ENCODE measurements at places on chromosomes 16 and 17.

DNA sequence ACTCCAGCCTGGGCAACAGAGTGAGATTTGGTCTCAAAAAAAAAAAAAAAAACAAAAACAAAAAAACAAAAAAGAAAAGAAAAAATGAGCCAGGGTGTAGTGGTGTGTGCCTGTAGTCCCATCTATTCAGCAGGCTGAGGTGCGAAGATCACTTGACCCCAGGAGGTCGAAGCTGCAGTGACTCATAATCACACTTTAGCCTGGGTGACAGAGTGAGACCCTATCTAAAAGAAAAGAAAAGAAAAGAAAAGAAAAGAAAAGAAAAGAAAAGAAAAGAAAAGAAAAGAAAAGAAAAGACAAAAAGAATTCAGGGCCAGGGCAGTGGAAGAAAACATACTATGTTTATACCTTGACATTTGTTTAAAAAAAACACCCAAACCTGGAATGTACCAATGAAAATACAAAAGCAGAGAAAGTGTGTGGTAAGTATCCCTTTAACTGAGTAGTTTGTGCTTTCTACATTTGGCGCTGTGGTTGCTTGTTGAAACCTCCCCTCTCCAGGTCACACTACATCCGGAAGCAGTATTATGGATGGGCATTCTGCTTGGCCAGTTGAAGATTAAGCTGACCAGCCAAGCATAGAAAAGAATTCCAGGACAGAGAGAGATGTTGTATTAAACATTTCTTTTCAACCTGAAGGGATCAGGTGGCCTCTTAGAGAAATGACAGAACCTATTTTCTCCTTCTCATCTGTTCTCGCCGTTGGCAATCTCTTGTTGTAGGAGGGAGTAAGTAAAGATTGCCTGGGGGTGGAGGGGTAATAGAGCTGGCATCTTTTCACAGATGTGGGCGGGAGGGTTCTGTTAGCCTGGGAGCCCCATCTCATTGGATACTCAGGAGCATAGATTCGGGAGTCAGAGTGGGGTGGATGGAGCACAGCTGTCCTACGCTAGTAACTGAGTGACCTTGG is 12.1 kb upstream of the PRKCB start:
- DNase-seq = no peak

GRCh38 chr16:25875956-25876598 is 184.3 kb downstream of the HS3ST4 start:
- DNase-seq = no peak

DNA sequence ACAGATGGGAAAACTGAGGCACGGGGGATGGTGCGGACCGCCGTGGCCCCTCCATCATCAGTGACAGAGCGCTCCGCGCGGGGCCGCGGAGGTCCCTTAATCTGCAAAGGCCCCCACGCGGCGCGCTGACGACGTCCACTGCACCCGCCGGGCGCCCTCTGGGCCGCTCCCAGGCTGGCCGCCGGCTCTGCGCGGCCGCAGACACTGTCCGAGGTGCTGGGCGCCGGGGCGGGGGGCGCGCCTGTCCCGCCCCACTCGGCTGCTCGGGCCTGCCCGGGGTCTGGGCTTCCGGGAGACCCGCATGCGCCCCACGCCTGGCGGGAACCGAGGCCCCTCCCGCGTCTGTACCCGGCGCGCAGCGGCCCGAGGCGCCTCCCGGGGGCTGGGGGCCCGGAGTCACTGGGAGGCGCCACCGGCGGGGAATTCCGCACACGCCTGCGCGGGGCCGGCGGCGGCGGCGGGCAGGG is 550 bp upstream of the RNF213 start:
- DNase-seq = peak; percentile 68

GRCh38 chr16:55289353-55289752 is 34.6 kb upstream of the IRX6 start:
- DNase-seq = no peak

GRCh38 chr17:65697661-65698060 is 136.2 kb upstream of the AXIN2 start:
- no peak for DNase-seq

GRCh38 chr17:50679008-50679544 is 28.6 kb downstream of the ANKRD40 start:
- no peak for DNase-seq

GRCh38 chr16:12201216-12201615 is 224.7 kb downstream of the SNX29 start:
- no peak for DNase-seq

GRCh38 chr17:1999557-2000251 is 25.4 kb downstream of the RTN4RL1 start:
- no peak for DNase-seq

DNA sequence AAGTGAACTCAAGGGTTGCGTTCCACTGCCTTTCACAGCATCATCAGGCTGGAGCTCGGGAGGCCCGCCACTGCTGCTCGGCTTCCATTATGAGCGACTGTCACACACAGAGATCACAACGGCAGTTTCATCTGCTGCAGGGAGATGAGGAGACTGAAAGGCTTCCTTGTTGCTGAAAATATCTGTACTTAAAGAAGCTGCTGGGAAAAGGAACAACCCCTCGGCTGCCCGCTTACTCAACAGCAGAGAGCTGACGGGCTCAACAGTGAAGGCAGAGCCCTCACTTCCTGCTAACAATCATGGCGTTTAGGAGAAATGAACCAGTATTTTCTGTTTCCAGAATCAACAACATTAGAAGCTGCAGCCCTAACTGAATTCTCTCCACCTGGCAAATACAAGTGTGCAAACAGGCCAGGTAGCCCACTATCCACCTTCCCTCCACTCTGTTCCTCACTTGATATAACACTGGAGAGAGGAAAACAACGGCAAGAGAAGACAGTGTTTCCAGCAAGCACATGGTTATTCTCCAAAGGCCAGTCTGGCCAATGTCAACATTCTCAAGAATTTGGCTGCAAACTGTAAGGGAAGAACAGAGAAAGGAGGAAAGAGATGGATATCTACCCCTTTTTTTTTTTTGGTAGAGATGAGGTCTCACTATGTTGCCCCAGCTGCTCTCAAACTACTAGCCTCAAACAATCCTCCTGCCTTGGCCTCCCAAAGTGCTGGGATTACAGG is 33.7 kb downstream of the MBTPS1 start:
- DNase-seq = no peak

DNA sequence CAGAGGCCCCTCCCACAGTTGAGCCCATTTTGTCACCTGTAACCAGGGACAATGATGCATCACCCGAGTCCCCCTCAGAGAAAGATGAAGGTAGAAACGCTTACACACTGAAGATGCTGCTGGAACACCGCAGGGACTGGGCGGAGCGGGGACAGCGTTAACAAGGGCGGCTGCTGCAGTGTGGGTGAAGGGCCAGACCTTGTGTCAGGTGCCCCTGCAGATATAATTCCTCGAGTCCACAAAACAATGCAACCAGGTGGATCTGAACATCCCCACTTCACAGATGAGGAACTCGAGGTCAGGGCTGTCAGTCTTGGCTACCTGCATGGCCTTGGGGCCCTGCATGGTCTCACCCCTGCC is 6.3 kb upstream of the MAPK7 start:
- DNase-seq = no peak

- no peak for DNase-seq
Observed at GRCh38 chr16:16014329-16015224, 65.2 kb downstream of the ABCC1 start.

DNA sequence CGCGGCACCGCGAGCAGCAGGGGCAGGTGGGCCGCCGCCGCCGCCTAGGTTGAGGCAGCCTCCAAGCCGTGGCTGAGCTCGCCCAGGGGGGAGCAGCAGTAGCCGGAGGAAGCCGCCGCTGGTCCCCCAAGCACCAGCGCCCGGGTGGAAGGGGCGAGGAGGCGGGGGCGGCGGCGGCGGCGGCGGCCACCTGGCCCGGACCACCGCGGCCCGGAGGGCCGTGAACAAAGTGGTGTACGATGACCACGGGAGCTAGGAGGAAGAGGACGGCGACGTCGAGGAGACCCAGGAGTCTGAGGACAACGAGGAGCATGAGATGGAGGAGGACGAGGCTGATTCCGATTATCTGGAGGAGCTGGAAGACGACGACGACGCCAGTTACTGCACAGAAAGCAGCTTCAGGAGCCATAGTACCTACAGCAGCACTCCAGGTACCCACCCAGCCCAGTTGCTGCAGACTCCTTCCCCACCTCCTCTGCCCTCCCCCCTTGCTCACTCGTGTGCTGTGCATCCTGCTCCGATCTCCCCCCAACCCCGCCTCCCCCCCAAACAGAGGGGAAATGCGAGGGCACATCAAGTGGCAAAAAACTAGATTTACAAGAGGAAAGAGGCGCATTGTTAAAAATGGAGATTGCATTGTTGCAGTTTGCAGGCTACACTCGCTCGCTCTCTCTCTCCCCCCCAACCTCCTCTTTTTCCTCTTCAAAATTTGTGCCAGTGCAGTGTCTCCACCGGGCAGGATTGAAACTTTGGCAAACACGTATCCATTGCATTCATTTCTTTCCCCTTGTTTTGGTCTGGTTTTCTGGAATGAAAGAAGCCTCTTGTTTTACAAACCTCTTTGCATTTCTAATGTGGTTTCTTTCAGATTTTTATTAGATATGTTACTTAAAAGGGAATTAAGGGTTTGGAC is 41.8 kb upstream of the AMZ2 start:
- no peak for DNase-seq

DNA sequence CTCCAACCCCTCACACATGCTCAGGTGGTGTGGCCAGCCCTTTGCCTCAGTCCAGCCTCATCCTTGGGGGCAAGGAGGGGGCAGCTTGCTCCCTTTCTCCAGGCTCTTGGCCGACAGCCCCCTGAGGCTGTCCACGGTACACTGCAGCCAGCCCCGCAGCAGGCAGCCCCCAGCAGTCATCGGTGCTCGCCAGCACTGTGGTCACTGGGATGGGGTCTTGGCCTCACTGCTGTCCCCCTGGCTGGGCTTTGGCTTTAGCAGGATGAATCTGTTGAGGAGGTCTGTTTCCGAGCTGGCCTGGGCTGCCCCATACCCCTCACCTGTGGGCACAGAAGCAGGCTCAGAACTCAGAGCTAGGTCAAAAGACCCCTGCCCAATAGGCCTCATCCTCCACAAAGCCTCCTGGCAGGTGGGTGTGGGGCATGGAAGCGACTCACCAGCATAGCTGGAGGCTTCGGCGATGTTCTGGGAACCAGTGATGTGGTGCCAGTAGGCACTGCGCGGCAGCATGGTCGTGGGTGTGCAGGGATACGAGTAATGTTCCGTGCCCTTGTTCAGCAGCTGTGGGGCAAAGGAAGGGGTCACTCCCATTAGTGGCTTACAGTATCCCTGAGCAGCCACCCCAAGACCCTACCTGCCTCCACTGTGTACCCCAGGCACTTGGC is 10.8 kb downstream of the POLR2C start:
- DNase-seq = no peak

- no peak for DNase-seq
Observed at GRCh38 chr16:5841974-5842373, 744.4 kb upstream of the EEF2KMT start.

- DNase-seq = no peak
Observed at GRCh38 chr17:79852748-79853147, 13.5 kb upstream of the CBX4 start.

DNA sequence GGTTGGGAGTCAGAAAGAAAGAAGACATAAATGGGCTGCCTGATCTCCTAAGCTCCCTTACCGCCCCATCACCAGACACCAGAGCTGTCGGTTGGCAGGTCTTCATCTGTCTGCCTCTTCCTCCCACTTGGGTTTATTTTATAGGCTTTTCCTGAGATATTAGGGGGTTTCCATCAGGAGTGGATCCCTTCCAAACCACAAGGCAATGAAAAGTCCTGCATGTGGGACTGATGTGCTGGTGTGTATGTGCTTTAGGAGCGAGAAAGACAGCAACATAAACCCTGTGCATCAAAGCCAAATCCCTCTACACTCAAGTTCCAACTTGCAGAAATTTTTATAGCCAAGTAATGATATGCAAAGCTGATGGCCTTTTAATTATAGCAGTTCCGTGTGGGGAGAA is 389.5 kb downstream of the SLC39A11 start:
- DNase-seq = no peak
